ENCODE measurements at places on chromosomes 12 and 14.
A peak's percentile ranks its signal among the peaks of the same experiment; 100 is the strongest.

DNA sequence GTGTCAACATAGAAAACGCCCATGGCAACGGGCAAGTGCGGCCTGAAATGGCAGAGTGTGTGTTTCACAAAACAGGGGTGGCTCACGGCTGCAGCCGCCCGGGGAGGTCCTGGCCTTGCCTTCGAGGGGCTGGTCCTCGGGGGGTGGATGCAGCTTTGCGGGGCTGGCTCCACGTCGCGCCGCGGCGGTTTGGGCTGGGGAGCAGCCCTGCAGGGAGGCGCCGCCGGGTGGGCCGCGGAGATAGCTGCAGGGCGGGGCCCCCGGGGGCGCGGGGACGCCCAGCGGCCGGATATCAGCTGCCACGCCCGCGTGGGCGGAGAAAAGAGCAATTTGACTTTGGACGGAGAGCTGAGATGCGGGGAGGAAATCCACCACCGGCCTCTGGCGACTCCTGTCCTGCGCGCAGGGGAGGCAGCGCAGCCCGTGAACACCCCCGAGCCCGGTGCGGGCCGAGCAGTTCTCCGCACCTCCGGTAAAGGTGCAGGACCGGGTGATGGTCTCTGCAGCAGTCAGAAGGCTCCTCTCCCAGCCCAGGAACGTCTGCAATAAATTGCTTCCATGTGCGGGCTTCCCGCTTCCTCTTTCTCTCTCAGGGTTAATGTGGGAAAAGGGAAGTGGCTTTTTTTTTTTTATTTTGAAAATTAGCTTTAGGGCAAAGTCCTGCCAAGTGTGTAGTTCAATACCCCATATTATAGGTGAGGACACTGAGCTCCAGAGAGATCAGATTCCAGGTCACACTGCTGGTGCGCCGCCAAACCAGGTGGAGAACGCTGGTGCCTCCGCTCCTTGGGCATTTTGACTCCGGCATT lies 110.5 kb downstream of the ARF6 start:
- DNase-seq: peak; percentile 68

DNA sequence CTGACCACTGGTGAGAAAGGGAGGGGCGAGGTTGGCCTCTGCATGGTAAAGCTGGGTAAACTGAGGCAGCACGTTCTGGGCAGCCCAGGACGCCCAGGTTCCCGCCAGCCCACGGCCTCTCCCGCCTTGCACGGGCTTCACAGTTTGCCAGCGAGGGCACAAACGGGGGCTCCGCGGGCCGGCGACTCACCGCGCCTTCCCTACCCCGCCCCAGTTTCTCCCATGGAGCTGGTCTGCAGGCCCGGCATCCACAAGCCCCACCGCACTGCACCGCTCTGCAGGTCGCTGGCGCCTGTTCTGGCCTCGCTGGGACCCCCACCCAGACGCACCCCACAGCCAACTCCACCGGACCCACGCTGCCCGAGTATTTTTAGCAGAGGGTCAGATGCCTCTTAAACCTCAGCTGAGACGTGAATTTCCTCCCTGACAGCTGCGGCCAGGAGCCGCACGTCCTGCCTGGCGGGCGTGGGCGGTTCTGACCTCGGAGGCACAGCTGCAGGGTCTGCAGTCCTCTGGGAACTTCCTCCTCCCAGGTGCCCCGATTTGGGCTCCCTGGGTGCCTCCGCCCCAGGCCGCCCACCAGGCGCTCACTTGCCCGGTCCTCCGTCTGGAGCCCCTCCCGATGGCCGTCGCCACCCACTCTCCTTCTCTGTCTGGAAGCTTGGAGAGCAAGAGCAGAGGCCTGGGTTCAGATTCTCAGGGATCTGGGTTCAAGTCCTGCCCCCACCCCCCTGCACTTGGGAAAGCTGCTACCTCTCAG lies 29.5 kb upstream of the INF2 start:
- no peak for DNase-seq

- no peak for DNase-seq
Observed at GRCh38 chr12:116384691-116385485, 107.4 kb upstream of the MED13L start.

- no peak for DNase-seq
Observed at GRCh38 chr12:69468237-69469026, 1.8 kb upstream of the FRS2 start.

DNA sequence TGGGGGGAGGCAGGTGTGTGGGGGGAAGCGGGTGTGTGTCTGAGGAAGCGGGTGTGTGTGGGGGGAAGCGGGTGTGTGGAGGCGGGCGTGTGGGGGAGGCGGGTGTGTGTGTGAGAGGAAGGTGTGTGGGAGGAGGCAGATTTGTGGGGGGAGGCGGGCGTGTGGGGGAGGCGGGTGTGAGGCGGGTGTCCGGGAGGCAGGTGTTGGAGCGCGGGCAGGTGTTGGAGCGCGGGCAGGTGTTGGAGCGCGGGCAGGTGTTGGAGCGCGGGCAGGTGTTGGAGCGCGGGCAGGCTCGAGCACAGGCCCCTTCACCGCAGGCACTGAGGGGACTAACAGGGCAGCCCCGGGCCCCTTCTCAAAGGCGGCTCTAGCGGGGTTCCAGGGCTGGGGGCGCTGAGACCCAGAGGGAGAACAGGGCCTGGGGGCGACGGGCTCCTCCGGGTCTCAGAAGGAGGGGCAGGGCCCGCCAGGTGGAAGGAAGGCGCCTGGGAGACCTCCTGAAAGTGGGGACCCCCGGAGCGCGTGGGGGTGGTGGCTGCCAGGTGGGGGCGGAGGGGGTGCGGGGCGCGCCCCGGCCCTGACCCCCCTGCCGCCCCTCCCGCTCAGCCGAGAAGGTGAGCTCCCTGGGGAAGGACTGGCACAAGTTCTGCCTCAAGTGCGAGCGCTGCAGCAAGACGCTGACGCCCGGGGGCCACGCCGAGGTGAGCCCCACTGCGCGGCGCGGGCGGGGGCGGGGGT lies 3.2 kb downstream of the CRIP2 start:
- no peak for DNase-seq

DNA sequence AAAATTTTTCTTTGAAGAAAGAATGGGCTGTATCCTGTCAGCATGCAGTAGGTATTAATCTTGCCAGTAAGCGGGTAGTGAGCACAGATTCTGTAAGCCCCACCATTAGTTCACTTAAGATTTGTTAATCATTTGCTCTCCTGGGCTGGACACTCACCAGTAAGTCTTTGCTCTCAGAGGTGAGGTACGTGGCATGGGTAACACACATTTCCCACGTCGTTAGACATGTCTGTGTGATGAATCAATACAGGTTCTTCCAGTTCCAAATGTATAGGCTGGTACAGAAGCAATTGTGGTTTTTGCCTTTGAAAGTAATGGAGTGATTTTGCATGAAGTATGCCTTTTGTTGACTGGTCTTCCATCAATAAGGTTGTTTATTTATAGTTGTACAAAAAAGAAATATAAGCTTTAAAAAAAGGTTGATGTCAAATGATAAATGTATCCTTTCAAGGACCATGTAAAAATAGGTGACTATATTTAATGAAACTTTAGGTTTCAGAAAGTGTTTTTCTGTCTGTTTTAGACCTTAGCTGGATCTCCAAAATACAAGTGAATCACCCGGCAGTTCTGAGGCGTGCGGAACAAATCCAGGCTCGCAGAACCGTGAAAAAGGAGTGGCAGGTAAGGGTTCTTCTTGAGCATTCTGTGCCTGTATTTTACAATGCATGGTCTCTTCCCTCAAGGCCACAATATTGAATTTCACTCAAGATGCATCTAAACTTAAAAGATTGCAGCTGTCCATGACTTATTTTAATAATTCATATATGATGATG lies 45.5 kb downstream of the DERA start:
- no peak for DNase-seq

- DNase-seq: no peak
Observed at GRCh38 chr12:42216737-42217136, 21.3 kb downstream of the YAF2 start.

GRCh38 chr14:69586404-69586803 lies 11.7 kb upstream of the CCDC177 start:
- DNase-seq: no peak

- no peak for DNase-seq
Observed at GRCh38 chr12:73225371-73225937, 953.3 kb downstream of the TRHDE start.

- no peak for DNase-seq
Observed at GRCh38 chr12:105948331-105948730, 190.4 kb downstream of the NUAK1 start.

DNA sequence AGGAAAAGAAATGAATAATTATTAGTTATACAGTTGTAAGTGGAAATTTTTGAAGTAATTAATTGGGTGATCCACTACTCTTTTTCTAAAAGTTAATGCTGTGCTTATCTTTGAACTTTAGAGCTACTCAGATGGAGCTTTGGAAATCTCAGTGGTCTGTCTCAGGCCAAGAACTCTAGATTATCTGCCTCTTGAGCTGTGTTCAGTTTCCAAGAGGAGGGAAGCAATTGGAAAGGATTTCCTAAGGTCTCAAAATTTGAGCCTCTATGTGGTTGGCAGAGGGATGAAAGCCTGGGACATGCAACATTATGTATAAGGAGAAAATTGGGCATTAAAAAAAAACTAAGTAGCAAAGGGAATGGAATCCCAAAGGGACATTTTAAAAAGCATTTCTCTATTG lies 334.0 kb upstream of the PRICKLE1 start:
- no peak for DNase-seq

- no peak for DNase-seq
Observed at GRCh38 chr12:66541426-66541825, 137.4 kb downstream of the GRIP1 start.

GRCh38 chr12:120229071-120229486 lies 28.2 kb upstream of the RPLP0 start:
- peak; percentile 71 for DNase-seq

DNA sequence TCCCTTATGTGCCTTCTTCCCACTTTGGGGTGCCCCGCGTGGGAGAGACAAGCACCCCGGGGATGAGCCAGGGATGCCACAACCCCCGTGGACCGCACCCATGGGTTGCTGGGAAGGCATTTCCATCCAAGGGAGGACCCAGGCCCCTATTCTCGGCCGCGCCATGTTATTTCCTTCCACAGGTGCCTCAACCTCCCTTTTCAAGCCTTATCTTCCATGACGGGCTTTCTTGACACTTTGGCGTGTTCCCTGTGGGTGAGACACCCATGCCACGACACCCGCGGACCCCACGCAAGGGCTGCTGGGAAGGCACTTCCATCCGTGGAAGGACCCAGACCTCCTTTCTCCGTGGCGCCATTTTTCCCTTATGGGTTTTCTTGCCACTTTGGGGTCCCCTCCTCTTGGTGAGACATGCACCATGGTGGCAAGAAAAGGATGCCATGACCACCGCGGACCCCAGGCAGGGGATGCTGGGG lies 269.2 kb downstream of the ALG10 start:
- no peak for DNase-seq

GRCh38 chr12:69000074-69000473 lies 67.1 kb upstream of the CPM start:
- no peak for DNase-seq

DNA sequence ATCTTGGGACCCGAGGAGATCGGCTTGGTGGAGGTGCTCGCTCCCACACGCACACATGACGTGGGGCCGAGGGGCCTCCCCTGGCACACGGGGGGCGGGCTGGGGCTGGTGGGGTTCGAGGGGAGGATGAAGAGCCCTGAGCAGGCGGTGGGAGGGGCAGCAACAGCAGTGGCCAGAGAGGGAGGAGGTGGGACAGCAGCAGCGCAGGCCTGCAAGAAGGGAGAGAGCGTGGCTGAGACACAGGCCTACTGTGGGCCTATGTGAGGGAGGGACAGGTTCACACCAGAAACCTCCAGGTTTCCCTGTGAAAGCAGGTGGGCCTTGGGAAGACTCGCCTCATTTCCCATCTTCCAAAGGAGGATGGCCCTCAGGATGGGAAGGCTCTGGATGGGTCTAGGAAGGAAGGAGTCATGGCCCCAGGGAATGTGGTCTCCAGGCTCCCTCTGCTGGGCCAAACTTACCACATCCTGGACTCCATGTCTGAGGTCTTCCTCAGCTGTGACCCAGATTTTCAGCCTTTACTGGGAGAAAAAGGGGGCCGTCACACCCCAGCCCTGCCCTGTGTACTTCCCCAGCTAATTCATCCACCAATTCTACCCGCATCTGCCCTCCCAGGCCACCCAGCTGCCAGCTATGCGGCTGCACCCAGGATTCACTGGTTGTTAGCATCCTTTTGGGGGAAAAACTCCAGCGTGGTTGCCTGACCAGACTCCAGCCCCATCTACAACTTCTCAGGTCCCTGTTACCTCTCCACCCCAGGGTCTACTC lies 2.8 kb downstream of the PIANP start:
- peak; percentile 76 for DNase-seq

- no peak for DNase-seq
Observed at GRCh38 chr14:90139199-90139598, 77.4 kb downstream of the KCNK13 start.

- no peak for DNase-seq
Observed at GRCh38 chr14:94816113-94816512, 46.2 kb upstream of the GSC start.

- DNase-seq: no peak
Observed at GRCh38 chr14:102246071-102246470, 58.9 kb downstream of the MOK start.

GRCh38 chr12:66684222-66684621 lies 5.3 kb upstream of the GRIP1 start:
- no peak for DNase-seq

- no peak for DNase-seq
Observed at GRCh38 chr12:64600164-64600561, 10.1 kb upstream of the RASSF3 start.

DNA sequence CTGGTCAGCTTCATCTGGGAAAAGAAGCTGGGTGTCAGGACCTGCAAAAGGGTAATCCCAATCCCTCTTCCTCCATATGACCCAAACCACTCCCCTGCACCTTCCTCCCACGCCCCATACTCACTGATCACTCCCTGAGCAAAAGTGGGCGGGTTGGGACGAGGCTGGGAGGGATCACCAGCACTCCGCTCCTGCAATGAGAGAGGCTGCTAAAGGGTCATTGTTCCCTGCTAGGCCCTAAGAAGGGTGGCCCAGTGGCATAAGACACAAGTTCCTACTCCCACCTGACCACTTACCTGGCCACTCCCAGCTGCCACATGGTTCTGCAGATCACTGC lies 15.7 kb upstream of the PRKAG1 start:
- no peak for DNase-seq

DNA sequence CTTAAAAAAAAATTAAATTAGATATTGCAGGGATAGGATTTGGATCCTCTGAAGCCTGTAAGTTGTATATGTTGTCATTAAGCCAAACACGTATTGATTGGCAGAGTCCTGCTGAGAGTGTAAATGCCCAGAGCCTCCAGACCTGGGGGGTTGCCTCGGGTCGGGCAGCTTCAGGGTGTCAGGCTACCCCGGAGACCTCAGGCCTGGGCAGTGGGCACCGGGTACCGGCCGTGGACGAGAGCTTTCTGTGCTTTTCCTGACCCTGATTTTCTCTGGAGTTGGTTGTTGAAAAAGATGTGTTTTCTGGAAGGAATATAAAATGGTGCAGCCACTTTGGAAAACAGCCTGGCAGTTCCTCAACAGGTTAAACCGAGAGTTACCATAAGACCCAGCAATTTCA lies 96.1 kb downstream of the DNAH10 start:
- no peak for DNase-seq

GRCh38 chr12:105355752-105356151 lies 25.3 kb downstream of the C12orf75 start:
- DNase-seq: no peak

DNA sequence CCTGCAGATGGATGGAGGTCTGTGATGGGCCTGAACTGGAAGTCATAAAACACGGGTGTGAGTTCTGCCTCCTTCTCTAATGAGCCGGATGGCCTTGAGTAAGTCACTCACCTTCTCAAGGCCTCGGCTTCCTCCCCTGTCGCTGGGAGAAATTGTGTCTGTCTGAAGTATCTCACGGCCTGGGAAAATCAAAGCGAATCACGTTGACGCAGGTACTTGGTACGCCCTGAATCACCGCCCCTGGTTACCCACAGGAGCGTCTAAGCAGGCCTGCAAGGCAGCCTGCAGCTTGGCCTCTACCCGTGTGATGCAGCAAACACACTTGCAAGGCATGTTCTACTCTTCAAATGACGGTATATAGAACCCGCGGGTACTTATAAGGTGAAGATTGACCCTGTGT lies 28.1 kb upstream of the CD9 start:
- no peak for DNase-seq

All from BE2C (cell line).